Stimulated activated naive CD8-positive, alpha-beta T cell treated with anti-CD3 and anti-CD28 coated beads, Interleukin-15, Interleukin-2, amounts not matched to agents 100 U/mL and 50 U/mL, for 24 hours (primary cell): ENCODE measurements at places on chromosomes 11 and 22.

DNA sequence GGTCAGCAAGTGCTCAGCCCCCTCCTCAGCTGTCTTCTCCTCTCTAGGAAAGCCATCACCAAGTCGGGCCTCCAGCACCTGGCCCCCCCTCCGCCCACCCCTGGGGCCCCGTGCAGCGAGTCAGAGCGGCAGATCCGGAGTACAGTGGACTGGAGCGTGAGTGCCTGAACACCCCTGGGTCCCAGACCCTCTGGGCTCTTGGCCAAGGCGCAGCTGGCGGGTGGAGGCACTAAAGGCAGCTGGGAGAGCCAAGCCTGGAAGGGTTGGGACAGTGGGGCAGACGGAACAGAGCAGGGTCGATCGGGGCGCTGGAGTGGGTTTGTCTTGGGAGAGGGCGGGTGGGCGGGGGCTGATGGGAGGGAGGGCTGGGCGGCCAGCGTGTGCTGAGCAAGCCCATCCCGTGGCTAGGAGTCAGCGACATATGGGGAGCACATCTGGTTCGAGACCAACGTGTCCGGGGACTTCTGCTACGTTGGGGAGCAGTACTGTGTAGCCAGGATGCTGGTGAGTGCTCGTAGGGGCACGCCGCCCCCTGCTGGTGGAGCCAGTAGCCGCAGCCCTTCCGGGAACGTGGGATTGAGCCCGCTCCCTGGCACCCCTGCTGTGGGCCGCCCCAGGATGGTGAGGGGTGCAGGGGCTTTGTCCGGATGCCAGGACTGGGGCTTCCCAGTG is 14.1 kb upstream of the MDK start:
- peak; percentile 86 for DNase-seq

DNA sequence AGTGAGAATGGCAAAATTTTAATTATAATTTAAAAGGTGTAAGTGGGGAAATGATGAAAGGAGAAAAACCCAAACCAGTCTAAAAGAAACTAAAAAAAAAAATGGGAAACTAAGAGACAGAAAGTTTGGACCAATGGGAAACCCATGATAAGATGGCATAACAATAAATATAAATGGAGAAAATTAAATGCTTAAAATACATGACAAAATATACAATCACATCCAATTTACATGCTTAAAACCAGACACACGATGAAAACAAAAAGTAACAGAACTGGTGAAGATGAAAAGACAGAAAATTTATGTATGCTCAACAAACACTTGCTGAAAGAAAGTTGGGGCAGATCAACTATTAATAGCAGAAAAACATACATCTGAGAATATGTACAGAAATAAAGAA is 1471.1 kb downstream of the TBC1D22A start:
- no peak for DNase-seq

- no peak for DNase-seq
Observed at GRCh38 chr11:113546757-113547507, 71.7 kb upstream of the DRD2 start.

GRCh38 chr11:118374729-118375128 is 15.3 kb downstream of the UBE4A start:
- no peak for DNase-seq

DNA sequence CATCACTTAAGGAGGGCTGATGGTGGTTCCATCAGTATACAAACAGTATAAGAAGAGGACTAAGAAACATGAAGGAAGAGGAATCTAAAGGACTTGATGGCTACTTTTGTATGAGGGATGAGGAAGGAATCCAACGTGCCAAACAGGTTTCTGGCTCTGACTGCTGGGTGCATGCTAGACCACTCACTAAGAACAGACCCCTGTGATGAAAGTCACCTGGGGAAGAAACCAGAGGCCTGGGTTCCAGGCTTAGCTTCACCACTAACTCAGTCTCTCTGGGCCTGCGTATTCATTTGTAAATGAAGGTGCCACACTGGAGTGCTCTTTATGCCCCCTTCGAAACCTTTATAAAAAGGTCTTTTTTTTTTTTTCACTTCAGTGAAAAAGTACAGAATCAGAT is 55.1 kb downstream of the AAMDC start:
- no peak for DNase-seq

DNA sequence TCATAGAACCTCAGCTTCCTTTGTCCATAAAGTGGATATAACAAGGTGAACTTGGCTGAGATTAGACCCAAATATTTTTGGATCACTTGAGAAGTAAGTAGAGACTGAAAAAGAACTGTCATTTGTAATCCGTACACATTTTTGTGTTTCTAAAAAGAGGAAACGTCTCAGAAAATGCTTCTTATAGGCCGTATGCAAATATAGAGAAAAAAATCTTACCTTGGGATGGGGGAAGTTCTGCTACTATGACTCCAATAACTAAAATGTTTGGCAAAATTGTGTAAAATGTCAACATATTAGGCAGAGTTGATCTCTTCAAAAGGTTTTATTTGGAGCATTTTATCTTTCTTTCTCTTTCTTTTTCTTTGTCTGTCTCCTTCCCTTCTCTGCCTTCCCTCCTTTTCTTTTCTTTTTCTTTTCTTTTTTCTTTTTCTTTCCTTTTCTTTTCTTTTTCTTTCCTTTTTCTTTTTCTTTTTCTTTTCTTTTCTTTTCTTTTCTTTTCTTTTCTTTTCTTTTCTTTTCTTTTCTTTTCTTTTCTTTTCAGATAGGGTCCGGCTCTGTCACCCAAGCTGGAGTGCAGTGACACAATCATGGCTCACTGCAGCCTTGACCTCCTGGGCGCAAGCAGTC is 48.2 kb downstream of the ADM start:
- DNase-seq, result no peak

DNA sequence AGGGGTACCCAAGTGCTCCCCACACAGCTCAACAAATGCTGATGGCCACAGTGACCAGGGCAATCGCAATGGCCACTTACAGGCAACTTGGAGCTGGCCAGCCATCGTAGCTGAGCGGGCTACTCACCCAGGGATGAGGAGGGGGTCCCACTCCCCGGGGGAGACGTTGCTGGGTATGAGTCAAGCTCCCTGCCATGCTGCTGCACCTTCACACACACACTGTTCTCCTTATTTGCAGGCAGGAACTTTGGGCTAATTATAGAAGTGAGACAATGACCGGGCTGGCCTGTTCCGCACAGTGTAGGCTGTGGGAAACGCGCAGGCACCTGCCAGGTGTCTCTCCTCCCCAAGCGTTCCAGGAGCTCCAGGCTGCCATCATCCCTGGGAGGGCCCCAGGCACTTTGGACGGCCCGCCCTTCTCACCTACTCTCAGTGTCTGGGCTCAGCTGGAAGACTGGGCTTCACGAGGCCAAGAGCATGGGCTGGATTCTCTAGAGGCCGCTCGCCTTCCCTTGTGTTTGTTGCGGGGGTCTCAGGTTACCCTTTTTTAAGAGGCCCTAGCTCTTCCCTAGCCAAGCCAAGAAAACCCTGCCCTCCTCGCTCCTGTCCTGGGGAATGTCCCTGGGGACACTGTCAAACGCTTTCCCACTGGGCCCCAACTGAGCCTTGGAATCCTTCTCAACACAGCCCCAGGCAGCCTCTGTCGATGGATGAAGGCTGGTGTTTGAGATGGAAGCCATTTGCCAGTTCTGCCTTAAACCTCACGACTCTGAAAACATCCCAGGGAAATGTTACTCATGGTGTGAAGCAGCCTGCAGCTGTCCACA is 73.0 kb downstream of the RTL6 start:
- DNase-seq, result no peak

DNA sequence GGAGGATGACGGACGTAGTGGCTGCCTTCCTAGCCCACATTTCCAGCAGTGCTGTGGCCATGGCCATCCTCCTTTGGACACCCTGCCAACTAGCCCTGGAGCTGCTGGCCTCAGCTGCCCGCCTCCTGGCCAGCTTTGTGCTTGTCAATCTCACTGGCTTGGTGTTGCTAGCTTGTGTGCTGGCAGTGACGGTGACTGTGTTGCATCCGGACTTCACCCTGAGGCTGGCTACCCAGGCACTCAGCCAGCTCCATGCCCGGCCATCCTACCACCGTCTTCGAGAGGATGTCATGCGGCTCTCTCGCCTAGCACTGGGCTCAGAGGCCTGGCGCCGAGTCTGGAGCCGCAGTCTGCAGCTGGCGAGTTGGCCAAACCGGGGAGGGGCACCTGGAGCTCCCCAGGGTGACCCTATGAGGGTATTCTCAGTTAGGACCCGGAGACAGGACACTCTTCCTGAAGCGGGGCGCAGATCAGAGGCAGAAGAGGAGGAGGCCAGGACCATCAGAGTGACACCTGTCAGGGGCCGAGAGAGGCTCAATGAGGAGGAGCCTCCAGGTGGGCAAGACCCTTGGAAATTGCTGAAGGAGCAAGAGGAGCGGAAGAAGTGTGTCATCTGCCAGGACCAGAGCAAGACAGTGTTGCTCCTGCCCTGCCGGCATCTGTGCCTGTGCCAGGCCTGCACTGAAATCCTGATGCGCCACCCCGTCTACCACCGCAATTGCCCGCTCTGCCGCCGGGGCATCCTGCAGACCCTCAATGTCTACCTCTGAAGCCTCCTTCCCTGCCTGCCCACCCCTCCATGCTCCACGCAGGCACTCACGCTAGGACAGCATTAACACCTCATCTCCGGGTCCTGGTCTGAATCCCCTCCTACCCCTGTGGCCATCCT is 1.6 kb downstream of the RNF26 start:
- DNase-seq, result no peak

GRCh38 chr11:61091373-61092279 is 10.7 kb upstream of the CD5 start:
- DNase-seq, result peak; percentile 68

- no peak for DNase-seq
Observed at GRCh38 chr11:130580891-130581492, 132.5 kb downstream of the ADAMTS15 start.

- no peak for DNase-seq
Observed at GRCh38 chr11:45000918-45001317, 50.2 kb upstream of the TP53I11 start.

- DNase-seq, result no peak
Observed at GRCh38 chr11:18075444-18075843, 29.4 kb upstream of the TPH1 start.

DNA sequence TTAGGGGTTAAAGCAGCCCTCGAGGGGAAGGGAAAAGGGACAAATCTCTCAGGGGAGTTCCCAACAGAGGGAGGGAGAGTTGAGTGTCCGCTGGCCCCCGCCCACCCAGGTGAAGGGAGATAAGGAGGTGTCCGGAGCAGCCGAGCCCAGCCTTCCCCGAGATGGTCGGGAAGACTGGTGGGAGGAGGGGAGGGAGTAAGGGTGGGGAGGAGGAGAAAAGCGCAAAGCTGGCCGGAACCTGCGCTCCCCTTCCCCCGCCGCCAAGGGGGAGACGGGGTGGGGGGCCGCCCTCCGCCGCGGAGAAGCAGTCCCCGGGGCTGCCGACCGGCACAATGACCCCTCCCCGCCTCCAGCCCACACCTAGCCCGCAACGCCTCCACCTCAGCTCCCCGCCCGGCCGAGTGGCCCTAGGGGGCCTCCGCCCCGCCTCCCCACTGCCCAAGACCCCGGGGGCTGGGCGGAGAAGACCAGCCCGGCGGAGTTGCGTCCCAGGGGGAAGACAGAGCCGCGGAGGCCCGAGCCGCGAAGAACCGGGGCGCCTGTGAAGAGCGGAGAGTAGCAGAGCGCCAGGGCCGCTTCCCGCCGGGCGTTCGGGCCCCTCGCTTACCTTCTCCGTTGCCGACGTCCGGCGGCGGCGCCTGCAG is 479 bp downstream of the RSF1 start:
- DNase-seq, result peak; percentile 52

DNA sequence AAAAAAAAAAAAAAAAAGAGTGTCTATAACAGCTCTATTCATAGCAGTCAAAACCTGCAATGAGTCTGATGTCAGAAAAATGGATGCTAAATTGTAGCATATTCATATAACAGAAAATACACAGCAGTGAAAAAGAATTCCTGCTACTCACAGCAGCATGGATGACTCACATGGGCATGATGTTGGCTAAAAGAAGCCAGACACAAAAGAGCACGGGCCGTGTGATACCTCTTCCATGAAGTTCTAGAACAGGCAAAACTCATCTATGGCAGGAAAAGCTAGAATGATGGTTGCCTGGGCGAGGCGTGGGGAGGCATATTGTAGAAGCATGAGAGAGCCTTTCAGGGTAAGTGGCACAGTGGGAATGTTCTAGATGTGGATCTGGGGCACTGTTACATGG is 18.9 kb downstream of the PLAAT3 start:
- DNase-seq, result no peak

- DNase-seq, result no peak
Observed at GRCh38 chr11:70242885-70243284, 27.6 kb upstream of the PPFIA1 start.

- DNase-seq, result no peak
Observed at GRCh38 chr22:45538281-45538680, 35.6 kb downstream of the FBLN1 start.

DNA sequence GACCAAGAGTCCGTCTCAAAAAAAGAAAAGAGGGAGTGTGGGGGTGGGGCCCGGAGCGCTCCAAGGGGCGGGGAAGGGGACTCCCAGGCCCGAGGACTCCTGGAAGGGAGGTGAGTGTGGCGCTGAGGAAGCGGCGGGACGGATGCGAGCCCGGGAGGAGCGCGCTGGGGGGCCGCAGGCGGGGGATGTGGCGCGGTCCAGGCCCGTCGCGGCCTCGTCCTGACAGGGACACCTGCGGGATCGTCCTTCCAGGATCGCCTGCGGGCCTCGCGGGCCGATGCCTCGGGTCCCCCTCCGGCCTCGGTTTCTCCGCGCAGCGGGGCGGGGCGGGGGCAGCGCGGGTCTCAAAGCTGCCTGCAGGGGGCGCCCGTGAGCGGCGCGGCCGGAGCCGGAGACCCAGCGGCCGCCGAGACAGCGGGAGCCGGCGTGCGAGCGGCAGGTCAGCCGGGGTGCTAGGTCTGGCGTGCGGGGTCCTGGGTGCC is 3.8 kb upstream of the ADORA2A start:
- DNase-seq, result peak; percentile 85

GRCh38 chr11:104819107-104819506 is 79.2 kb downstream of the CASP12 start:
- DNase-seq, result no peak

DNA sequence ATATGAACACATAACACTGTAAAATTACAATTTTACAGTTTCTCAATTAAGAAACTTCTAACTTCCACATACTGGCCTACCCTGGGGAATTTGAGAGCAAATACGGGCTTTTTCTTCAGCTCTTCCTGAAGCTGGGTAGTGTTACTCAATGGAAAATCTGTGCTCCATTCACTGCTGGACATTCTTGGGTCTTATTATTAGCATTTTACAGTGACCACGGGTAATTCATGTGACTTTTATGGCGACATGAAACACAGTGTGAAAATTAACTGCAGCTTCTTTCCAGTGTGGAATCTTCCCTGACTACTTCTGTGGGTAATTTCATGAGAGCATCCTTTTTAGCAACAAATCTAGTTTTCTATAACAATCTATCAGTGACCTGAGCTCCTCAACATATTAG is 423.7 kb upstream of the ANO5 start:
- no peak for DNase-seq

DNA sequence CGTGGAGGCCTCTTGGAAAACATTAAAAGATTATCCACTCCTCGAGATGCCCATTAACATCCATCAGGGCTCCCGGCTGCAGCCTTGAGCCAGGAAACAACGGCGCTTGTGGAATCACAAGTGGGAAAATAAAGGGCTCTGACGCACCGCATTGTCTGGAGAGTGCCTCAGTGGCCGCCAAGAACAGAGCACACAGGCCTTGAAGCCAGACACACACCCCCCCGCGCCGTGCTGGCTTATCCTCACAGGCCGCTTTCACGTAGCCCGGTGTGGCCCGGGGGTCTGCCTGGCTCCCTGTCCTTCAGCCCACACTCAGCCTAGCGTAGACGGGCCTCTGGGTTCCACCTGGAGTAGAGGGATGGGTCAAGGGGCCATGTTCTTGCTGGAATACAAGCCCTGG is 1020.5 kb downstream of the BRD1 start:
- DNase-seq, result no peak

GRCh38 chr11:72394416-72394815 is 39.9 kb downstream of the CLPB start:
- no peak for DNase-seq
